C1 segment of cervical spinal cord (tissue), 14 donors: ENCODE measurements at places on chromosomes 11 and 22.

DNA sequence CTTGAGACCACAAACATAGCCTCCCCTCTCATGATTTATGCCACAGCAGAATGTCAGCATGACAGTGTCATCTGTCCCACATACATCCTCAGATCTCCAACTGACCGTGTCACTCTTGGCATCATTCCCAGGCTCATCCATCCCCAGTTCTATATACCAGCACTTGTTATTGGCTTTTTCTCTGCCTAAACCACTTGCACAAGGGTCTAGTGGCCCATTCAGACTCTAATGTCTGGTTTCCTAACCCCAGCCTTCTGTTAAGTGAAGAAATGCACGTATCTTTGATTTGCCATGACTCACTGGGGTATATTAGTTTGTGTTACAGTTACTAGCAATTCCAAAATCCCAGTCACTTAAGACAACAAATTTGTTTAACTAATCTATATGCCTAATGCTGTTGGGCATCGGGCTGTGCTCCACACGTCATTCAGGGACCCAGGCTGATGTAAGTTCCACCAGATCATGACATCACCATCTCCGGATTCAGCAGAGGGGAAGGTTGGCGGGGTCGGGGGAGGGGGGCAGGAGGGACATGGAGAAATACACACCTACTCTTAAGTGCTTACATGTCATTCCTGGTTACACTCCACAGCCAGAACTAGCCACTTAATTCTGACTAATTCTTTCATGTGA lies 517.4 kb downstream of the BUD13 start:
- no peak for DNase-seq

DNA sequence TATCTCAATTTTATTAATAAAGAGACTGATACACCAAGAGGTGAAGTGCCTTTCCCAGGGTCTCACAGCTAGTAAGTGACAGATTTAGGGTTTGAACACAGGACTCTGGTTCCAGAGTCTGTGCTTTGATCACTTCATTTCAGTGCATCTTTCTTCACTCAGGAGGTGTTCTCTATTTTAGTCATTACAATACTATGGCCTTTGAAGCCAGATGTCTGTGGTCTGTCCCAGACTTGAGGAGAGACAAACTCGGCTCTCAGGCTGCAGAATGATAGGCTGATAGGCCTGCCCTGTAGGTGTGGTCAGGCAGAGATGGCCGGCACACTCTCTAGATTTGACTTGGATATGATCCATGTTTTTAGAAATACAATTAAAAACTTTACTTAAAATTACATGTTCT lies 478.5 kb upstream of the CCDC90B start:
- DNase-seq = no peak

DNA sequence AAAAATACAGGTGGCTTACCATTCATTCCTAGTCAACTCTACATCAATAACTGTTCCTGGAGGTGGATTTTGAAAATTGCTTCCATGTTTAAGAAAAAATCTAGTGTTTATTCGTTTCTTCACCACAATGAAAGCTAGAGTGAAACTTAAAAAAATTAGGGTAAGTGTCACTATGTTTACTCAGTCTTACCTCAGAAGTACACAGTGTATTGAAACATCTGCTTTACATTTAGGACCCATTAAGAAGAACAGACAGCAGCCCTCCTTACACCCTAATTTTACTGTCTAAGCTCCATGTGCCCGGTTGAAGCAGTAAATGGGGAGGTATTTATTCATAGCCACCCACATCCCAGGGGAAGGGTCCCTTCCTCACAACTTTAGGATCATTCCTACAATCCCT lies 51.4 kb downstream of the PIWIL3 start:
- DNase-seq = no peak

- no peak for DNase-seq
Observed at GRCh38 chr11:41301023-41301422, 158.4 kb downstream of the LRRC4C start.

- no peak for DNase-seq
Observed at GRCh38 chr22:19057999-19058491, 64.2 kb downstream of the DGCR2 start.

GRCh38 chr11:46663277-46663940 lies 37.0 kb downstream of the ARHGAP1 start:
- DNase-seq = no peak

- no peak for DNase-seq
Observed at GRCh38 chr11:86247608-86248007, 3.1 kb downstream of the EED start.

- DNase-seq = no peak
Observed at GRCh38 chr11:122721201-122721963, 65.9 kb downstream of the UBASH3B start.

GRCh38 chr22:16603448-16603768 lies 10.8 kb upstream of the CCT8L2 start:
- DNase-seq = no peak

GRCh38 chr22:40813912-40814315 lies 5.2 kb downstream of the SLC25A17 start:
- no peak for DNase-seq

- peak; percentile 38 for DNase-seq
Observed at GRCh38 chr22:48576333-48577013, 1251.2 kb downstream of the BRD1 start.

- DNase-seq = no peak
Observed at GRCh38 chr11:83174008-83174407, 17.1 kb downstream of the PCF11 start.

GRCh38 chr11:133355095-133355494 lies 177.2 kb downstream of the OPCML start:
- no peak for DNase-seq

- DNase-seq = peak; percentile 61
Observed at GRCh38 chr11:65112546-65113360, 1.1 kb downstream of the TM7SF2 start.

DNA sequence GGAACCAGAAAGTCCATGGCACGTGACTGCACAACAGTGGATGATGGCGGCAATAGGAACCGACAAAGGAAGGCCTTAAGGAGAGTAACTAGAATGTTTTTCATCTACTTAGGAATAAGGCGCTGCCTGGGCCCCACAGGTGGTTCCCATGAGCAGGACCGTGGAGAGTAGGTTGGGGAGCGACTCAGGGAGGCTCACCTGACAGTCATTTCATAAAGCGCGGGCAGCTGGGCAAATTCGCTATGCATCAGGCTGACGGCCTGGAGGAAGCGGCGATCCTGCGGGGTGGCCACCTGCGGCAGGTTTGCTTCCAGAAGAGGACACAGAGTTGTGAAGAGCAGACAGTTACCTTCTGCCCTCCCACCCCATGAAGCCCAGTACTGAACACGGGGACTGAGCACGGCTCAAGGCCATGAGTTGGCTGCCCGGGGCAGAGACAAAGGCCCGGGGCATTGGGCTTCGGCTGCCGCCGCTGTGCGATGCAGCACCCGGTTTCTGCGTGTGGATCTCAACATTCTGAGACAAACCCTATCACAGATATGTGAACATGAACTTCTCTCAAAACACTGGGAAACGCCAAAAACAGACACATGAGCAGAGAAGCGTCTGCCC lies 25.8 kb downstream of the HPS4 start:
- DNase-seq = no peak

DNA sequence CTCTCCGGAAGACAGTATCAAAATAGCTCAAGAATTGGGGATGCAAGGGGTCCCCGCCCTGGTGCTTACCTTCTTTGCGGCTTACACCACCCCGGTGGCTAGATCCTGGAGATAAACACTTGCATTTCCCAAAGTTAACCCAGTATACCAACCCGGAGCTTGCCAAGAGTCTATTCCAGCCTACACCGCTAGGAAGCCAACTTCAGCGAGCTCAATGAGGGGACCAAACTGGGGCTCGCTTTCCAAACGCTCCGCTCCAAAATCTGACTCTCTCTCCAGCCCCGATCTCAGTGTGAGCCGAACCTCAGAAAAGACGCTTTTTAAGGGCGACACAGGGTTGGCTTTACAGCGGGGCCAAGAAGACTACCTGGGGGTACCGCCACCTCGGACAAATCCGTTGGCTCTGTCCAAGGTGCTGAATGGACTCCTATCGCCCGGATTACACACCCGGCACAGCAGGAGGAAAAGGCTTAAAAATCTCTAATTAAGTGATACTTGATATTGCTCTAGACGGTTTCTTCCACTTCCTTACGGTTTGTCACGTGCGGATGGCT lies 20.1 kb upstream of the BDNF start:
- no peak for DNase-seq

GRCh38 chr22:38018938-38019827 lies 34.8 kb upstream of the SOX10 start:
- no peak for DNase-seq

DNA sequence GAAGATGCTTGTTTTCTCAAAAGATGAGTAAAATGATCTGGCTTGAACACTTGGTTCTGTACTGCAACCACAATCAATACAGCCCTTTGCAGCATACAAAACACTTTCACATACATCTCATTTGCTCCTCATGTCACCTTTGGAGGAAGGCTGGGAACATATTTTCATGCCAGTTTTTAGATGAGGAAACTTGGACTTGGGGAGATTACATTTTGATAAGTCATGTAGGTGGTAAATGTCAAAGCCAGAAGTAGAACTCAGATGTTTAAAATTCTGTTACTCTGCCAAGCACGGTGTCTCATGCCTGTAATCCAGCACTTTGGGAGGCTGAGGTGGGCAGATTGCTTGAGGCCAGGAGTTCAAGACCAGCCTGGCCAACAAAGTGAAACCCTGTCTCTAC lies 121.8 kb downstream of the MICAL2 start:
- no peak for DNase-seq

- DNase-seq = peak; percentile 46
Observed at GRCh38 chr11:76807206-76807875, 24.2 kb downstream of the TSKU start.

GRCh38 chr11:112555491-112556364 lies 295.1 kb upstream of the PLET1 start:
- peak; percentile 5 for DNase-seq

DNA sequence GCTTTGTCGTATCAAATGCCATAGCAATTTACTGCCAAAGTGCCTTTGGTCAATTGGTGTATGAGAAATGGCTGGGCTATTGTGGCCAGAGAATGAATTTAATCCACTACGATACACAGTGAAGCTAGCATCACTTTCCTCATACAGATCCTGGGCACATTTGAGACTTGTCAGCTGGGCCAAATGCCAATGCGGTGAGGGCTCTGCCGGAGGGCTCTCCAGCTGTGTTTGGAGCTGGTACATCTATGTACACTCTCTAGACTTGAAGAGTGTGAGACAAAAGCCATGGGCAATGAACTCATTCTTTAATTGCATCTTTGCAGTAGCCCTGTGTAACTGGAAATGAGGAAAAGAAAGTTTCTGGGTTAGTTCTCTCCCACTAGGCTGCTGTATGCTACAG lies 1052.9 kb downstream of the NTM start:
- DNase-seq = no peak

- no peak for DNase-seq
Observed at GRCh38 chr11:12822392-12823022, 148.3 kb downstream of the TEAD1 start.

DNA sequence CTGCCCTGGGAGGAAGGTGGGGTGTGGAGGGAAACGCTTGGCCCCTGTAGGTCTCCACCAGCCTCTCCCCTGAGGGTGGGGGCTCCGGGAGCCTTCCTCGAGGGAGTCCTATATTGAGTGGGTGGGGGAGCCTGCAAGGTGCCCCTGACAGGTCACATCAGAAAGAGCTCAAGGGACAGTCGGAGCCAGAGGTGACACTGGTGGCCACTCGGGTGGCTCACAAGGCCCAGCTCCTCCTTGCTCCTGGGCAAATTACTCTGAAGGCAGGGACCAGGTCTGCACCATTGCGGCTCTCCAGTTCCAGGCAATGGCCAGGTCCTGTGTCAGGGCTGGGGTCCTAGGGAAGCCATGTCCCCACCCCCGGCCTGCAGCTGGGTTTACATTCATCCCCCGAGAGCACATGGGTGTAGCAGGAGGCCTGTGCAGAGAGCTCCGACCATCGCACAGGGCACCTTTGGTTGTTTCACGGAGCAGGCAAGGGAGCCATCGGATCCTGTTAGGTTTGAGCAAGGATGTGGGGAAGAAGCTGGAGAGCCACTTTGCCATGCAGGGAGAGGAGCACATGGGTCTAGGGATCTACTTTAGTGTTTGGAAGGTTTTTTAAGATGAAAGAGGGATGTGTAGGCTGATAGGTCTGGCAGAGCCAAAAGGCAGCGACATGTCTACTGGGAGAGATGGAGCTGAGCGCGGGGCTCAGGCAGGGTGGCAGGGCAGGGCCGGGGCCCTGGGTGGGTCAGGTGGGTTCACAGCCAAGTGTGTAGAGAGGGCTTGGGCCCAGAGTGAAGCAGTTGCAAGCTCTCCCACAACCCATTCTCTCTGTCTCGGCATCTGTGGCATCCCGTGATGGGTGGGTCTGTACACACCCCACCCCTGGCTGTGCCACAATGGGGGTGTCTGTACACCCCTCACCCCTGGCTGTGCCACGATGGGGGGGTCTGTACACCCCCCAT lies 14.8 kb downstream of the CCND1 start:
- DNase-seq = no peak

- no peak for DNase-seq
Observed at GRCh38 chr11:72652873-72653630, 21.2 kb downstream of the PDE2A start.

GRCh38 chr11:87300640-87301380 lies 263.1 kb downstream of the TMEM135 start:
- no peak for DNase-seq

- no peak for DNase-seq
Observed at GRCh38 chr11:110435780-110436717, 6.3 kb downstream of the FDX1 start.

DNA sequence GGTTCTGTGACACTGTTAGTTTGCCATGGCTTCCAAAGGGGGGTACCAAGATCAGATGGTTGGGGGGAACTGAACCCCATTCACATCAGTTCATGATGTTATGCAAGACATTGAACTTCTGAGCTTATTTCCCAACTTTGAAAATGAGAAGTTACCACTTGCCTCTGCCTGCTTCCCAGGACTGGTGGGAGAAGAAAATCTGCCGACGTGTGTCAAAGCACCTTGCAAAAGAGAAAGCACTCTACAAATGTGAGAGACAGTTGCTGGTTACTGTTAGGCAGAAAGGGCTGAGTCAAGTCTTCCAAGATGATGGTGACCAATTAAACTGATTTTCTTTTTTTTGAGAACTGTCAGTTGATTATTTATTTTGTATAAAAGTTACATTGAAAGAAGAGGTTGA lies 45.6 kb downstream of the SMCO4 start:
- no peak for DNase-seq
